ENCODE measurements at places on chromosomes 5 and 9.

DNA sequence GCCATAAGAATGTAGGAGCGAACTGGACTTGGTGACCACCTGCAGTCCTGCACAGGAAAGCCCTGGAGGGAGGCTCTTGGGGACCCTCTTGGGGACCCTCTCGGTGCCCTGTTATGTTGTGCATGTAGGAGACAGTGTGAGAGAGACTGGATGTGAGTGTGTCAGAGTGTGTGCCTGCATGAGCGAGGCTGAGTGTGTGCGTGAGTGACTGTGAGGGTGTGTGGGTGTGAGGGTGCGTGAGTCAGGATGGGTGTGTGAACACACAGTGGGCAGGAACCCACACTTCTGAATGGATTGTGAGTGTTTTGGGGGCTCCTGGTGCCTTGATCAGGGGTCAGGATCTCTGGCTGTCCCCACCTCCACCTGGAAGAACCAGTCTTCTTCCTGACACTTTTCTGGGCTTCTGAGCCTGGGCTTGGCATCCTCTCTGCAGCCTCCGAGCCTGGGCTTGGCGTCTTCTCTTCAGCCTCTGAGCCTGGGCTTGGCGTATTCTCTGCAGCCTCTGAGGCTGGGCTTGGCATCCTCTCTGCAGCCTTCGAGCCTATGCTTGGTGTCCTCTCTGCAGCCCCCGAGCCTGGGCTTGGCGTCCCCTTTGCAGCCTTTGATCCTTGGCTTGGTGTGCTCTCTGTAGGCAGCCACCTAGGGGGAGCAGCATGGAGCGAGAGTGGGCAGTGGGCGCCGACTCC lies 25.6 kb upstream of the ANKRD33B start:
- no peak for DNase-seq

- no peak for DNase-seq
Measured at GRCh38 chr9:68947842-68948569, 65.9 kb downstream of the PRKACG start.

- DNase-seq = no peak
Measured at GRCh38 chr9:92004045-92004392, 54.0 kb upstream of the ROR2 start.

GRCh38 chr5:34487159-34487879 lies 168.8 kb upstream of the RAI14 start:
- no peak for DNase-seq

- no peak for DNase-seq
Measured at GRCh38 chr9:138038244-138038671, 160.7 kb downstream of the CACNA1B start.

DNA sequence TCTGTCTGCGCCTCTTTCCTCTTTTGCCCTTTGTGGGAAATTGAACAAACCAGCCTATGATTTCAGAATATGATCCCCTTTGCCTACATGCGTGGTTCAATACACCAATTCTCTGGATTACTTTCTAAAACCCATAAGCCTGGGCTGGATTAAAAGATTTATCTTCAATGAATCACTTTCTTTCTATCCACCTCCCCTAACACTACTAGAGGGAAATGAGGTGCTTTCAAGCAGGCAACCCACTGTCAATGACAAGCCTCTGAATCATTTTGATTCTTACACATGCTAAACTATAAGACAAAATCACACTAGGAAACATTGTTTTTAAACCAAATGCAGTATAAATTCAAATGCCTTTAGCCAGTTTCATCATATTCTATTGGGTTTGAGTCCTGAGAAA lies 257.5 kb downstream of the AGTPBP1 start:
- DNase-seq = no peak
